Stimulated activated CD8-positive, alpha-beta memory T cell treated with anti-CD3 and anti-CD28 coated beads, Interleukin-7, amount 100 ng/mL, for 4 hours (primary cell): ENCODE measurements at places on chromosomes 4 and X.
A peak's percentile ranks its signal among the peaks of the same experiment; 100 is the strongest.

DNA sequence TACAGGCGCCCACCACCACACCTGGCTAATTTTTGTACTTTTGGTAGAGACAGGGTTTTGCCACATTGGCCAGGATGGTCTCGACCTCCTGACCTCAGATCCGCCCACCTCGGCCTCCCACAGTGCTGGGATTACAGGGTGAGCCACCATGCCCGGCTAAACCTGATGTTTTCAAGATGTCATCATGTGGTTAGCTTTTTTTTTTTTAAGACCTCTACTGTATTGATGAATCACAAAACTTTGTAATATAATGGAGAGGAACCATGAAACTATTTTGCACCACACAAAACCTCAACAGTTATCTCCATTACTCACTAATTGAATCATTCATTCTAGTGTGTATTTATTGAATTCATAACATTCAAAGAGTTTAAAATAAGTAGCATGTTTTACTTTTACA is 94.7 kb upstream of the NEIL3 start:
- DNase-seq = no peak

DNA sequence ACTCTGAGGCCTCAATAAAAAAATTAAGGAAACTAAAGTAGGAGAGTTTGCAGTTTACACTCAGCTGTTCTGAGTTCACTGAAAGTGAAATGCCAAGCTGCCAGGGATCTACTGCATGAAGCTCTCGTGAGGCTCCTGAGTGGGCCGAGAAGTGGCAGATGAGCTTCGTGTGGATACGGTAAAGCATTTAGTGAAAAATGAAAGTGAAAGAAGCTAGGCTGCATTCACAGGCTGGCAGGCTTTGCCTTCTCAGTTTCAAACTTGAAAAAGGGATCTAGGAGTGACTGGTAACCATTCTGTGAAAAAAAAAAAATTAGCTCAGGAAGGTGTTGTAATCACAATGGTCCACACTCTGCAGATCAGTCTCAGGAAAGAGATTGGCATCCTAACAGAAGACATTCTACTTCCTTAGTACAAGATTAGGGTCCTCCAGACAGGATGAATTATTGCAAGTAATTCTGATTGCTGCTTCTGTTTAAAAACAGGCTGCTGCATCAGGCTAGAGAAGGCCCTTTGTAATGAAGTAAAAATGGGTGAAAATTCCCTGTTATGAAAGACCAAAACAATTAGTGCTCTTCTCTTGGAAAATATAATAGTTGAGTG is 679.9 kb downstream of the RPA4 start:
- peak; percentile 29 for DNase-seq

- DNase-seq = no peak
These were observed 27.8 kb downstream of the ATP11C start for GRCh38 chrX:139905051-139905450.

GRCh38 chr4:89661173-89661899 is 175.6 kb downstream of the SNCA start:
- DNase-seq = no peak

GRCh38 chr4:89586864-89587263 is 250.1 kb downstream of the SNCA start:
- no peak for DNase-seq

DNA sequence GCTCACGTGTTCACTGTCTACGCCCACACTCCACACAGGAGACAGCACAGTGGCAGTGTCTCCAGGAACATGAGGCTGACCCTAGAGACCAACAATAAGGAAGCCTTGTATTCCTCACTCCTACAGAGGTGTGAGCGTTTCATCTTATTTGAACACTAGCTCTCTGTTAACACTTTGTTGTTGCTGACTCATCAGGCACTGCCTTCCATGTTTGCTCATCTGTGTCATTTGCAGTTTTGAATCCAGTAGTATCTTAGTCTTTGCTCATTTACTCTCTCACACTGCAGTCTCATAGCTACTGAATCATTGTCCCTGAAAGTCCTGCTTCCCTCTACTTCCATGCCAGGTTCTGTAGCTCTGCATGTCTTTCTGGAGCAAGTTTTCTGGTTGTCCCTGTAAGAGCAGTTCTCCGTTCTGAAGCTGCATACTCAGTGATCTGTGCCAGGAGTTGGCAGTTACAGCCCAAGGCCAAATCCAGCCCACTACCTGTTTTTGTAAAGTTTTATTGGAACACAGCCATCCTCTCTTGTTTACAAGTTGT is 80.3 kb upstream of the DCLK2 start:
- DNase-seq = no peak

DNA sequence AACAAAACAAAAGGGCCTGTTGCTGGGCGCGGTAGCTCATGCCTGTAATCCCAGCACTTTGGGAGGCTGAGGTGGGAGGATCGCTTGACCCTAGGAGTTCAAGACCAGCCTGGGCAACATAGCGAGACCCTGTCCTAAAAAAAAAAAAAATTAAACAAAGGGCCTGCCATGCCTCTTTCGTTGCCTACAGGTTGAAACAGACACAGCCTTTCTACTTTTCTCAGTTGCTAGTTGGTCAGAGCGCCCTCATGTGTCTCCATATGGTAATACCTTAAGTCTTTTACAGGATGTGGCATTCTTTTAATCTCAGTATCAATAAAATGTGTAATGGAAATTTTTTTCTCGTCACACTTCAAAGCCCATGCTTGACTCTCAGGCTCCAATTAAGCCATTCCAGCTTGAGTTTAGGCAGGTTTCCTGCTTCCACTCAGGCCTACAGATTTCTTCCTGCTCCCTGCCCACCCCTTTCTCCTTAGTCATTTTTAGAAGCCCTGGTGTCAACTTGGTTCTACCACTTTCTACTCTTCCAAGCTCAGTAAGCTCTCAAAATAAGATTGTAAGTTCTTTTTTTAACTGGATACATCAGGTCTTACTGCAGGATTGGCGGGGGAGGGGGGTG is 4.6 kb upstream of the SOWAHD start:
- no peak for DNase-seq

GRCh38 chr4:70538869-70539268 is 20.5 kb downstream of the AMTN start:
- DNase-seq = no peak

DNA sequence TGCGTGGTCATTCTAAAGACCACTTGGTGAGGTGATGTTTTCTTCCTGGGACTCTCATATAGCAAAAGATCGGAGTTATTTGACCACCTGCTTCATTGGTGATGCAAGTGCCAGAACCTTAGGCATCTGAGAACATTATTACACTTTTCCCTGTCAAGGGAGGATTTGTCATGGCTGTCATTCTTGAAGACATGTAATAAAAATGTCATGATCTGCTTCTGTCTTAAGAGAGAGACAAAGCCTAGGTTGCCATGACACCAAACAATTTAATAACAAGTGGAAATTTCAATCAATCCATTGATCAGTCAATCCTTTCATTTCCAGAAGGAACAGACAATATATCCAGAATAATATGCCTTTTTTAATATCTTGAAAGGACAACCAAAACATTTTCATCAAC is 97.9 kb upstream of the OR13H1 start:
- no peak for DNase-seq

DNA sequence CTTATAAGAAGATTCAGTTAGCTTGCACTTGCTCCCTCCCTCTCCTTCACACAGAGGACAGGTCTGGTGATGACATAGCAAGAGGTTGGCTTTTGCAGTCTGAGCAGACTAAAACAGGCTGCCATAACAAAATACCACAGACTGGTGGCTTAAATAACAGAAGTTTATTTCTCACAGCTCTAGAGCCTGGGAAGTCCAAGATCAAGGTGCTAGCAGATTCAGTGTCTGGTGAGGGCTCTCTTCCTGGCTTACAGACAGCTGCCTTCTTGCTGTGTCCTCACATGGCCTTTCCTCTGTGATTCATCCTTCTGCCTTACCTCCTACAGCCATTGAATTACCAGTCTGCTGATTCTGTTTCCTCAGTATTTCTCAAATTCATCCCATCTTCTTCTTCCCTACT is 13.1 kb downstream of the RP2 start:
- DNase-seq = no peak

DNA sequence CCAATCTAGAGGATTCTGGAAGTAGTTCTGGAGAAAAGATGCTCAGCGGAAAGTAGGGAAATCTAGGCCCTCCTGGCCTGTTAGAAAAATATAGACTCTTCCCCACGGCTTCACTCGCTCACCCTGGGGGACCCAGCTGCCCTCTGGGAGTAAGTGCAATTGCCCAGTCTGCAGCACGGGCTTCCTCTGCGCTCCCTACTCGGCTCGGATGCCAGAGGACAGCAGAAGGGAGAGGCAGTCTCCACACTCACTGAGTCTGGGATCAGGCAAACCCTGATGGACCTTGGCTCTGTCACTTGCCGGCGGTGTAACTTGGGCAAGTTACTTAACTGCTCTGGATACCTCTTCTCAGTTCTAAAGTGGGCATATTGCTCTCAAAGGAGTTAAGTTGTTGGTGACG is 2.1 kb downstream of the SHISA3 start:
- no peak for DNase-seq

GRCh38 chr4:75698162-75698962 is 25.2 kb upstream of the G3BP2 start:
- DNase-seq = no peak

DNA sequence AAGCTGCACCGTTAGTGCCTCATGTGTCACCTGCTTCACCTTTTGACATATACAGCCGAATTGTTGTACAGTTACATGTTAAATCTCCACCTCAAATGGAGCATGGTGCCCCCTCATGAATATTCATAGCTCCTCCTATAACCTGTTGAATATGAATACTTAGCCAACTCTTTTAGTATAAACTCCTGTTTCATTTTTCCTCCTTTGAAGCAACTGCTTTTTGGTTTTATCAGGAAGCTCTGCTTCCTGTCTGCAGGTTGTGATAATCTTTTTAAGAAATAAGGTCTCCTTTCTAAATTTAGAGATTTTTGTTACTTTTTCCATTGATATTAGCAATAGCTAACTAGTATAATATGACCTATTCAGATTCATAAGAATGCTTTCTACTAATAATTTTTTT is 1429.2 kb upstream of the AGA start:
- DNase-seq = no peak

DNA sequence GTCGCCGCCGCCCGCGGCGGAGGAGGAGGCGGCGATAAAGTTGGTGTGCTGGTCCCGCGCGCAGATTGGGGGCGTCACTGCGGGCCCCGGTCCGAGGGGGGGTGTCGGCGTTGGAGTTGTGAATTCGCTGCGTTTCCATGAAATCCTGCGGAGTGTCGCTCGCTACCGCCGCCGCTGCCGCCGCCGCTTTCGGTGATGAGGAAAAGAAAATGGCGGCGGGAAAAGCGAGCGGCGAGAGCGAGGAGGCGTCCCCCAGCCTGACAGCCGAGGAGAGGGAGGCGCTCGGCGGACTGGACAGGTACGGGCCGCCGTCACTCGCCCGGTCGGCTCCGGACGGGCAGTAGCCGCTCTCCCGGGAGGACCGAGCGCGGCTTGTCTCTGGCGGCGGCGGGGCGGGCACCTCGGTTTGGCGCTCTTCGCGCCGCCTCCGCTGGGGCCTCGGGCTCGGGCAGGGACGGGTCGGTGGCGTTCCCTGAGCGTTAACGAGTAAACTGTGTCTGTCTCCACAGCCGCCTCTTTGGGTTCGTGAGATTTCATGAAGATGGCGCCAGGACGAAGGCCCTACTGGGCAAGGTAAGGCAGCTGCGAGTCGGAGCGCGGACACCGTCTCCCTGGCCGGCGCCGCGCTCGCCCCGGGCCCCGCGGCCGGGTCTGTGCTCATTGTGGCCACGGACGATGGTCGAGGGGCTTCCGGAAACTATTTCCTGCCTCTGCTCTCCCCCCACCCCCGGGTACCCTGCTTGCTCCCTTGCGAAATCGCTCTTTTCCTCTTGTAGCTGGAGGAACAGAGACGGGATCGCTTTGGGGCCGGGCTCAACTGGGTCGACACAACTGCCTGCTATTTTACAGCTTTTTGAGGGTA is 658 bp downstream of the KDM6A start:
- no peak for DNase-seq

- no peak for DNase-seq
These were observed 4.2 kb downstream of the MYOZ2 start for GRCh38 chr4:119139822-119140252.

DNA sequence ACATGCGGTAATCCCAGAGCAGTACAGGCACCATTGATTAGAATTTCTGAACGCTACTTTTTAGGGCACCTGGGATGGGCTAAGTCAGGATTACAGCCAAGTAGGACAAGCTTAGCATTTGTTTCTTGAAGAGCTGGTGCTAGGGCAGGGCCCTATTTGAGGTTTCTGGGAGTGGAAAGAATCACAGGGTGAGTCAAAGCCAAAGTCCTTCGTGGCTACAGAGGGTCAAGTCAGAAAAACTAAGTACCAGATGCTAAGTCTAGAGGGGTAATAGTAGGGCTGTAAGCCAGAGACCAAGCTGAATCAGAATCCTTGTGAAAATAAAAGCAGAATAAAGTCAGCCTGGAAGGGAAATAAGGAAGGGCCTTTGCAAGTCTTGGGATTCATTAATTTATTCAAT is 448.6 kb downstream of the ZIC3 start:
- DNase-seq = no peak

- DNase-seq = no peak
These were observed 36.6 kb upstream of the HGFAC start for GRCh38 chr4:3405176-3405575.

DNA sequence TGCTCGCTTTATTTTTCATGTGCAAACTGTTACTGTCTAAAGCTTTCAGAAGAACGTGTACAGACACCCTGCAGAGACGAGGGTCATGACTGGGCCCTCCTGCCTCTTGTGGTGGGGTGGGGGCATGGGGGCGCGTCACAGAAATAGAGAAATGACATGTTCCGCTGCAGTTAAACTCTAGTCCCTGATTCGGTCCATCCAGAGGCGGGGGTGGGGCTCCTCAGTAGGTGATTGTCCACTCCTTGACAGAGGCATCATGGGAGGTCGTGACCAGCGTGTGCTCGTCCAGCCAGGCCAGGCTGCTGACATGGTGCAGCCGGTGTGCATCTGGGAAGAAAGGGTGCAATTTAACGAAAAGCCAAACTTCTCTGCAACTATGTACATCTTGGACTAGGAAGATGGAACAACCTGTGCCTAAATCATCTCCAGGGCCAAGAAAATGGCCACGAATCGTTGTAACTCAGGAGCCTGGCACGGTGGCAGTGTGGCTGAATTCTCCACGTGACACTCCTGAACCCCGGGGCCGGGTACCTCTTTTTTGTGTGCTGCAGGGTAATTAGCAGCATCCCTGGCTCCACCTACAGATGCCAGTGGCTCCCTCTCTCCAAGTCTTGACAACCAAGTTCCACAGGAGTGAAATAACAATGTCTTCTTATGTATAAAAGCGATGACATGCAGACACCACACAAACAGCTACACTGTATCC is 41.3 kb downstream of the WDR1 start:
- DNase-seq = no peak

- no peak for DNase-seq
These were observed 44.4 kb downstream of the PSAPL1 start for GRCh38 chr4:7390336-7390735.

- DNase-seq = peak; percentile 29
These were observed at the start of gene NAP1L2 for GRCh38 chrX:73214426-73215094. Gene NAP1L2, minus strand, starts transcription at chrX:73214851. Its CDS starts 359 bp downstream, at chrX:73214492.

GRCh38 chr4:168101026-168101425 is 8.7 kb downstream of the ANXA10 start:
- no peak for DNase-seq
